ENCODE measurements at places on chromosomes 1 and 21. TPM values are rescaled to one million over a fixed set of nuclear protein-coding genes. Genes with fewer than 3 reads are reported as not detected.

GRCh38 chr1:16324456-16324890 lies 27.8 kb downstream of the FBXO42 start:
- peak; percentile 27 for DNase-seq

Gene TMEM39B
- total RNA-seq: 5.1 TPM

DNA sequence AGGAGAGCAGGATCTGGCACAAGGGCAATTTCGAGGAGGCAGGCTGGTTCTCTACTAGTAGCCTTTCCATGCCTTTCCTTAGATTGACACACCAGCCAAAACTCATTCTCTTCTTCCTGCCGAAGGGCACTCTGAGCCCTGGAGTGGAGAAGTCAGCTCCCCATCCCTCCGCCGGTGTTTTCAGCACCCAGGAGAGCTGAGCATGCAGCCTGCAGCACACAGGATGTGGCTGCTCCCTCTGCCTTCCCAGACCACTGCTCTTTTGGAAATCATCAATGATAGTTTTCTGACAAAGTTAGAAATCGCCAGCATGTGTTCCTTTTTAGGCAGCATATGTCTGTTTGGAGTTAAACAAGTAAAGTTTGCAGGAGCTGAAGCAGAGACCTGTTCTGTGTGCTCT lies 11.7 kb downstream of the RNU5D-1 start:
- no peak for DNase-seq

Gene OR6N1
- total RNA-seq: not detected

GRCh38 chr1:167223144-167224103 lies 2.7 kb downstream of the POU2F1 start:
- DNase-seq: no peak

GRCh38 chr21:18335651-18336236 lies 67.8 kb downstream of the TMPRSS15 start:
- DNase-seq: no peak

DNA sequence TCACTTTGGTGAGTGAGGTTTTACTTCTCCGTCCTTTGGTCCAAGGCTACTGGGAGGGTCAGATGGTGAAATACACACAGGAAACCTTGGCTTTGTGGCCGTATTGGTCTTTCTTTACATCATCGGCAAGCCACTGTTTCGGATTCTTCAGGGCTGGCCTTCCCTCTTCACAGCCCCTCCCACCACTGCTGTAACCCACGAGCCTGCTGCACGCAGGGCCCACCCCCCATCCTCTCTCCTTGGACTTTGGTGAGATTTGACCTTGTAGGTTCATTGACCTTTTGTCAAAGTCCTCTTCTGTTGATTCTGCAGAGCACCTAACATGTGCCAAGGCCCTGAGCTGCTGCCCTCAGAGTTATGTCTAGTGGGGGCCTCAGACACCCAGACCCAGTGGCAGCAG lies 328.6 kb downstream of the CAMTA1 start:
- no peak for DNase-seq

GRCh38 chr1:231757101-231757404 lies 130.5 kb downstream of the DISC1 start:
- no peak for DNase-seq

Gene LZIC
- 27.9 TPM for total RNA-seq

GRCh38 chr1:110125810-110126209 lies 13.6 kb downstream of the UBL4B start:
- DNase-seq: no peak

Gene GPR37L1
- not detected for total RNA-seq

DNA sequence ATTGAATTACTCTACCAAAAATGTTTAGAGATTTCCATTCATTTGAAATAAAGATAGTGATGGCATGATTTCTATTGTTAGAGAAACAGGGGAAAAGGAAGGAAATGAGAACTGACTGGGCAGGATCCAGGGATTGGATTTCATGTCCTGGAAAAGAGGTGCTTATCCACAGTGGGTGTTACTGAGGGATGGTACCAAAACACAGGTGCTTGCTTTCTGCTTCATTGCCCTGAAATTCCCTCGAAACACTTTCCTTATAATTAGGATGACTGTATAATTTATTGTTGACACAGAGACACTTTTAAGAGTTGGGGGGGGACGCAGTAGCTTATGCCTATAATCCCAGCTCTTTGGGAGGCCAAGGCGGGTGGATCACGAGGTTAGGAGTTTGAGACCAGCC lies 185.0 kb upstream of the KCNK2 start:
- DNase-seq: no peak
